ENCODE measurements at places on chromosomes 7 and 10.

DNA sequence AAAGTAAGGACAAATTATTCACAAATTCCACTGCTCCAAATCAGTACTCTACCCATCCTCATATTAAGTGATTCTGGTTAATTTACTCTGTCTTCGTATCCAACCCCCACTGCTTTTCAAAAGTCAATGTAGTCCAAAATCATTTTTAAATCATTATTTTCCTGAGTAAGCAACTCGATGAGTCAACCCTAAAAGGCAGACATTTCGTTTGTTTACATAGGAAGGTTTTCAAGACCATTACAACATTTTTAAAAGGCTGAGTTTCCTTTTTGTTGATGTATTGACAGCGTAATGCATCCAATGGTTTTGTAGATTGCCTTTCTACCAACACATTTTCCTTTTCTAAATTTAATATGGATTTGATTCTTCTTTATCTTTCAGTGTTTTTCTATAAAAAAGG is 523.0 kb upstream of the ANKRD30A start:
- DNase-seq: no peak

- DNase-seq: no peak
Observed at GRCh38 chr10:63522995-63523394, 1.8 kb downstream of the REEP3 start.

- DNase-seq: no peak
Observed at GRCh38 chr10:97911217-97911616, 61.6 kb downstream of the GOLGA7B start.

GRCh38 chr7:2863461-2864066 is 19.5 kb upstream of the GNA12 start:
- DNase-seq: peak; percentile 81

DNA sequence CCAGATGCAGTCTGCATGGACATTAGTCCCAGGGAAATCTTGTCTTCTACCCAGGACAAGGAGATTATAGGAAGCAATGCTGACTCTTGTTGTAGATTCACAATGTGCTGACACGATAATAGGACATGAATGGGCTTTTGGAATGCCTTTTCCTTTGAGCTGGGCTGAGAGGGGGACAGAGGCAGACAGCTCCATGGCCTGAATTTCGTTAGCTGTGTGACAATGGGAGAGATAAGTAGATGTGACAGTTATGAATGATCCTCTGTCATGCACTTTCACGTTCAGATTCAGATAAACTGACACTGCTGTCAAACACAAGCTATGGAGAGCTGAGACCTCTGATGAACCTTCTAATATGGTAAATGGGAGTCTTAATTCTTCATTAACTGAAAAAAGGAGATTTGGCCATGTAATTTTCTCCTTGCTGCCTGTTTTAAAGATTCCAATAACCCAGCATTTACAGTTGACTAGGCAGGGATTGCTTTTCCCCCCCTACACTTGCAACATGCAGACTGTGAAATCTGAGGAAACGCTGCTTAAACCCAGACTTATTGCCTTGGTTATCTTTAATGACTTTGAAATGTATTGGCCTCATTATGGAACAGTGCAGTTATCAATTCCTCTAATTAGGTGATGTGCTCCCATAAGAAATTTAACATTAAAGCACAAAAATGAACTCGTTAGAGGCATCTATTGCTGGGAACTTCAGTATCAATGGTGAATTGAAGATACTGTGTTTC is 669.3 kb downstream of the AUTS2 start:
- no peak for DNase-seq

GRCh38 chr10:63314020-63314419 is 151.8 kb downstream of the JMJD1C start:
- no peak for DNase-seq

DNA sequence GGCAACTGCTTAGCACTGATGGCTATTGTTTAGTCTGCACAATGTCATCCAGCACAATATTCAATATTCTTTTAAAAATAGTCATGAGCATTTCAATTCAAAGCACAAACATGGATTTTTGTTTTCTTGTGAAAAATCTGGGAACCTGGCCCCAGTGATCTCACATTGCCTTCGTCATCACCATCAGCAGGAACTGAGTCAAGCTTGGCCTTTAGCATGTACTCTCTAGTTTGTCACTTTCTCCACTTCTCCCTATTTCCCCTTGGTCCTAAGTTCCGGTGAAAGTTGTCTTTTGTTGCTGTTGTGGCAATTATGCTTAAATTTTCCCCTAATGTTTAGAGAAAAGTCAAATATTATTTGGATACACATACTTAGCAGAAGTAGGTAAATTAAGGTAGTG is 252.9 kb upstream of the SORCS1 start:
- no peak for DNase-seq

DNA sequence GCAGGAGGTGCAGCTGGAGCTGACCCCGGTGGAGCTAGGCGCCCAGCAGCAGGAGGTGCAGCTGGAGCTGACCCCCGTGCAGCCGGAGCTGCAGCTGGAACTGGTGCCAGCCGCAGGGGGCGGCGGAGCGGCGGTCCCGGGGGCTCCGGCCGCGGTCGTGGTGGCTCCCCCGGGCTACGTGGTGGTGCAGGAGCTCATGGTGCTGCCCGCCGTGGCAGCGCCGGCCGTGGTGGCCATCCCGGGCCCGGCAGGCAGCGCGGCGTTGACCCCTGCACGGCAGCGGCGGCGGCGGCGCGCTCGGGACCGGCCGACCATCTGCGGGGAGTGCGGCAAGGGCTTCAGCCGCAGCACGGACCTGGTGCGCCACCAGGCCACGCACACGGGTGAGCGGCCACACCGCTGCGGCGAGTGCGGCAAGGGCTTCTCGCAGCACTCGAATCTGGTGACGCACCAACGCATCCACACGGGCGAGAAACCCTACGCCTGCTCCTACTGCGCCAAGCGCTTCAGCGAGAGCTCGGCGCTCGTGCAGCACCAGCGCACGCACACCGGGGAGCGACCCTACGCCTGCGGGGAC is 6.8 kb downstream of the ZNF853 start:
- no peak for DNase-seq

- DNase-seq: no peak
Observed at GRCh38 chr10:77904100-77904840, 22.3 kb downstream of the DLG5 start.

- no peak for DNase-seq
Observed at GRCh38 chr10:80464557-80465450, 10.7 kb downstream of the TSPAN14 start.
